CD4-positive, alpha-beta T cell treated with Interleukin-17A for 4 hours (primary cell): ENCODE measurements at places on chromosomes 13 and 19.

DNA sequence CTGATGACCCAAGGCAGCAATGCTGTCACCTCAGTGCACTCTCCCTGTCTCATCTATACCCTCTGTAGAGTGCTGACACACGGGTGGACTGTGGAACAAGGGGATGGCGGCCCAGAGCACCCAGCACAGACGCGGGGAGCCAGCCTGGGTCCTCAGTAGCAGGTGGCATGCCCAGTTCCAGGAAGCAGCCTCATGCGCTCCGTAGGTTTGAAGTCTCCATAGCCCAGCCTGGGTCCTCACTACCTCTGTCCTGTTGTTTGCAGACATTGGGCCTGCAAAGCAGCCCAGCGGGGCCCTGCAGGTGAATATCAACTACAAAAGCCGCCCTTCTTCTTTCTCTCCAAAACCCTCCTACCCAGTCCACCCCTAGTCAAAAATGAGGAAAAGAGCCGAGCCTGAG is 5.0 kb upstream of the SLC7A9 start:
- no peak for DNase-seq

GRCh38 chr13:50224534-50224933 is 209.3 kb downstream of the KCNRG start:
- DNase-seq, result no peak

- DNase-seq, result no peak
Measured at GRCh38 chr19:17081672-17082630, 6.4 kb downstream of the MYO9B start.

GRCh38 chr13:51347099-51347498 is 7.6 kb downstream of the SERPINE3 start:
- DNase-seq, result no peak

- DNase-seq, result no peak
Measured at GRCh38 chr19:13396250-13397080, 109.8 kb downstream of the CACNA1A start.

DNA sequence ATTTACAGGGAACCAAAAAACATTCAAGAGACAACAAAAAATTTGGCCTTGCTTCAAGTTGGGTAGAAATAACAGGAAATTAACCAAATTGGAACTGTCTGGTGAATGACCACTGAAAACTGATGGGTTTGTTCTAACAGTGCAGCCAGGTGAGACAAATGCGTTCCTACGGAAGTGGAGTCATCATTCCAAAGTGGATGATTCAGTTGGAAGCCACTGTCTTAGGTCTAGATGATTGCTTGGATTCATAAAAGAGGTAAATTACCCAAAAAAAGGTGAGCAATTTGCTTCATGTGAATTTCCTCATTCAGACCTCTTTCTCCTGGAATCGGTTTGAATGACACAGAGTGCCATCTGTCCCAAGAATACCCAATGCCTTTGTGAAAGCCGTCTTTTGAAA is 87.1 kb upstream of the IPO5 start:
- no peak for DNase-seq

GRCh38 chr19:10568062-10568825 is 535 bp downstream of the CDKN2D start:
- peak; percentile 73 for DNase-seq

DNA sequence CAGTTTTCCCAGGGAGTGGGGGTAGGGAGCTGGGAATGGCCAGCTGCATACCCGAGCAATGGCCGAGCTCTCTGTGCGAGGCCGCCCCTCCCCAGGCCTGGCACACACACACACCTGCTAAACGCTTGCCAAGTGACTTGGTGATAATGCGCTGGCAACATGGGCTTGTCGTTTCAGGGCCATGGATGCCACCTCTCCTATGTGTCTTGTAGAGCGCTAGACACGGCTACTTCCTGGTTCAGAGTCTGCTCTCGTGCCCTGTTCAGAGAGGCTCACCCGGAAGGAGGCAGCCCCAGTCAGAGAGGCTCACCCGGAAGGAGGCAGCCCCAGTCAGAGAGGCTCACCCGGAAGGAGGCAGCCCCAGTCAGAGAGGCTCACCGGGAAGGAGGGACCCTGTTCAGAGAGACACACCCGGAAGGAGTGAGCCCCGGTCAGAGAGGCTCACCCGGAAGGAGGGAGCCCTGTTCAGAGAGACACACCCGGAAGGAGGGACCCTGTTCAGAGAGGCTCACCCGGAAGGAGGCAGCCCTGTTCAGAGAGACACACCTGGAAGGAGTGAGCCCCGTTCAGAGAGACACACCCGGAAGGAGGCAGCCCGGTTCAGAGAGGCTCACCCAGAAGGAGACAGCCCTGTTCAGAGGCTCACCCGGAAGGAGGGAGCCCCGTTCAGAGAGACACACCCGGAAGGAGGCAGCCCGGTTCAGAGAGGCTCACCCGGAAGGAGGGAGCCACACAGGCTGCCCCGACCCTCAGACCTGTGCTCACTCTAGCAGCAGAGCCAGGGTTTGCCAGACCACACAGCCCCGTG is 4.2 kb downstream of the ADPRHL1 start:
- peak; percentile 31 for DNase-seq

- no peak for DNase-seq
Measured at GRCh38 chr13:75222031-75222430, 259.9 kb downstream of the TBC1D4 start.

- no peak for DNase-seq
Measured at GRCh38 chr13:109884462-109884861, 98.1 kb upstream of the IRS2 start.

GRCh38 chr13:111233080-111233479 is 87.4 kb upstream of the TEX29 start:
- DNase-seq, result no peak

- DNase-seq, result no peak
Measured at GRCh38 chr19:1467490-1468273, 11.3 kb downstream of the C19orf25 start.

DNA sequence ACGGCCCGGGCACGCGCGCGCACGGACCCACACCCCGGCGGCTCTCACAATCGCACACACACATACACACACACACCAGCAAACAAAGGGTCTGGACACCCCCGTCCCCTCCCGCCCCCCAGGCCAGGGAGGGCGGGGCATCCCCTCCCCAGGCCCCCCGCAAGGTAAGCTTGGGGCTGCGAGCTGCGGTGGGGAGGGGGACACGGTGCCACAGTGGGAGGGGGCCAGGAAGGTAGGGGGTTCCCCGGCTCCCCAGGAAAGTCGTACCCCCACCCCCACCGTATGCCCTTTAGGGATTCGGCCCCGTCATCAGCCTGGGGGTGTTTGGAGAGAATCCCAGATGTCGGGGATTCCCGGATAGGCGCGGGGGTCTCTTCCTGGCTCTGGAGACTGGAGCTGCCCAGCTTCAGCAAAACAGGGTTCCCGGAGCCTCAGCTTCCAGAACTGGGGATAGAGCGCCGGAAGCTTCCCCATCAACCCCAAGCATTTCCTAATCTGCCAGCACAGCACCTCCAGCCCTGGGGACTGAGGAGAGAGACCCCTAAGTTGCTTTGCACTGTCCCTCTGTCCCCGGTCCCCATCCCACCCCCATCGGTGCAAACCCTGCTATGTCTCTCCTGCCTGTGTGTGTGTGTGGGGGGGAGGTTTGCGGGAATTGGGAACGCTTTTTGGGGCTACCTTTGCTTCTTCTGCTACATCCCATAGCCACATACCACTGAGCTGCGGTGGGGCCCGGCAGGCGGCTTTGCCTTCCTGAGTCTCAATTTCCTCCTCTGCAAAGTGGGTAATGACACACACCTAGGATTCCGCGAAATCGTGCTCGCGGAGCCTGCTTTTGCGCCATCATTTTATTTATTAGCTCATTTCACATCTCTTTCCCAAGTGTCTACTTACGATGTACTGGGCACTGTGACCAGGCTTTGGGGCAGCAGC is 1.8 kb upstream of the CDC37 start:
- DNase-seq, result peak; percentile 62

- DNase-seq, result no peak
Measured at GRCh38 chr19:10523135-10523636, 5.9 kb upstream of the S1PR5 start.

DNA sequence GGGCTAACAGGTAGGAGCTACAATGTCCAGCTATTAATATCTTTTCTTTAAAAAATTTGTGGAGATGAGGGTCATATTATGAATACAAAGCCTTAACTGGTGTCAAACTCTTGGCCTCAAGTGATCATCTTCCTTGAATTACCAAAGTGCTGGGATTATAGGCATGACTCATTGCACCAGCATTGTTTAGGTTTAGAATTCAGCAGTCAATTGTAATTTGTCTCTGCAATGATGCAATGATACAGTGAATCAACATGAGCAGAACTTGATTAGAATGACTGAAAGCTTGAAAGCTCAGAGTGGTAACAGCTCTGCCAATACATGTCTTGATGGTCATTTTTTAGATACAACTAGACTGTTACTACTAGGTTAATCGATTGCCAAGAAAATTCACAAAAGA is 752.8 kb upstream of the MIR17HG start:
- no peak for DNase-seq

DNA sequence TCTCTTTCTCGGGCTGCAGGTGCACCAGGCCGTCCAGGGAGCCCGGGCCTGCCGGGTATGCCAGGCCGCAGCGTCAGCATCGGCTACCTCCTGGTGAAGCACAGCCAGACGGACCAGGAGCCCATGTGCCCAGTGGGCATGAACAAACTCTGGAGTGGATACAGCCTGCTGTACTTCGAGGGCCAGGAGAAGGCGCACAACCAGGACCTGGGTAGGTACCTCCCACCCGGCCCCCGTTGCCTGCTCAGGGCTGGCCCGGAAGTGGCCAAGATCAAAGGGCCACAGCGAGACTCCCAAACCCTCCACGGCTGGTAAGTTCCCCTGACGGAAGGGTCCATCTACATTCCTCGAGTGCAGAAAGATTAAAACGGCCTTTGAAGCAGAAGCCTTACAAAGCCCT is 55.1 kb downstream of the RAB20 start:
- no peak for DNase-seq
